ENCODE measurements at places on chromosomes 5 and 9.

DNA sequence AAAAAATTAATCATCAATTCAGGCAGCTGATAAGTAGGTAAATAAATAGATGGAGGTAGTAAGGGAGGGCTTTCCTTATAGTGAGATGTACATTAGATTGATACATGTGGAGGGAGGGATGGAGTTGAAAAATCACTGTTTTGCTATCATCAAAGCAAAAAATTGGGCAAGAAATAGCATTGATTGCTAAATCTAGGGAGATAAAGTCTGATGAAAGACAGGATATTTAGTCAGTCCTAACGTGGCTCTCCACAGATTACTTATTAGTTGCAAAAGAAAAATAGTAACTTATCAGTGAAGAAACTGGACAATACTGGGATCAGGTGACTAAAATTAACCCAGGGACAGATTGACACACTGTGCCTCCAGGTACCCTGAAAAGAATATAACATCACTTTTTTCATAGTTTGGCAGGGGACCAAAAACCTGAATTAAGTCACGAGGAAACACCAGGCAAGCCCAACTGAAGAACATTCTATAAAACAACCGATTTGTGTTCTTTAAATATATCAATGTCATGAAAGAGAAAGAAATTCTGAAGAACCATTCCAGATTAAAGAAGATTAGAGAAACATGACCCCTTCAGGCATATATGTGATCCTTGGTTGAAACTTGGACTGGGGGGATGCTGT, 27.1 kb upstream of the GOLPH3 start:
- no peak for DNase-seq

- no peak for DNase-seq
These were observed 108.5 kb upstream of the IQGAP2 start for GRCh38 chr5:76294573-76294972.

GRCh38 chr9:81538890-81539289, 150.5 kb downstream of the TLE1 start:
- DNase-seq, result no peak

DNA sequence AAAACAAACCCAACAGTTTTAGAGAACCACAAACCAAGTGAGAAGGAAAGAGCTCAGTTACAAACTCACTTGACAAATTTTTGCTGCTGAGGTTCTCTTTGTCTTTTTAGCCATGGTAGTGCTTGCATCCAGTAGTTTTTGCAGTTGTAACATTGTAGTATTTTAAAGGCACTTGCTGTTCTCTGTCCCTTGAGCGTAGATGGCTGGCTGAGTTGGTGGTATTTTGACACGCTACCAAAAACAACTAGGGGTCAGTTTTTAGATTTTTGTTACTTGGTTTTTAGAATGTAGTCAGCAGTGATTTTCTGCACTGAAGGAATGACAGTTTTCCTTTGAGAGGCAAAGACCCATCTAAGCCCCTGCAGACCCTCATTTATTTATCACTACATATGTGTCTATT, 58.0 kb downstream of the TLE4 start:
- no peak for DNase-seq

- DNase-seq, result no peak
These were observed 58.0 kb downstream of the SLC22A5 start for GRCh38 chr5:132427281-132428146.

- peak; percentile 6 for DNase-seq
These were observed 84.0 kb downstream of the COL5A1 start for GRCh38 chr9:134725605-134725940.

DNA sequence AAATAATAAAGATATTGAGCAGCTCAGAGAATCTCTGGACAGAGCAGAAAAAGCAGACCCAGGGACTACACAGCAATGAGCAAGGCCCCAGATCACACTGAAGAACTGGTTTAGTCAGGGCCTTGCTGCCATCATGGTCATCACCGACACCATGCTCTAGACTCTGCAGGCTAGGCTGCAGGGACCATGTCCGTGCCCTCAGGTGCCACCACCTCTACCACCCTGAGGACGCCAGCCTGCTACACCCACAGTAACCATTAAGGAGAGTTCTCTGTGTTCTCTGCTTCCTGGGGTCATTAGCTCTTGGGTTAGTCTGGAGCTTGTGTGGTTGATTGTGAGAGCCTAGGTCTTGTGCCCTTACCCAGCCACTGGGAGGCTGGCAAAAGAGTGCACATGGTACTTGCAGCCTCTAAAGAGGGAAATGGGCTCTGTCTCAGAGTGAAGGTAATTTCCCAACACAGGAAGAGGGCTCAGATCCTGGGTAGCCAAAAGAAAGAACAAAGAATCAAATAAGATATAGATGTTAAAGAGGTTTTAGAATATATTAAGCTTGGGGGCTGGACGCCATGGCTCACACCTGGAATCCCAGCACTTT, 31.9 kb upstream of the JADE2 start:
- DNase-seq, result no peak

DNA sequence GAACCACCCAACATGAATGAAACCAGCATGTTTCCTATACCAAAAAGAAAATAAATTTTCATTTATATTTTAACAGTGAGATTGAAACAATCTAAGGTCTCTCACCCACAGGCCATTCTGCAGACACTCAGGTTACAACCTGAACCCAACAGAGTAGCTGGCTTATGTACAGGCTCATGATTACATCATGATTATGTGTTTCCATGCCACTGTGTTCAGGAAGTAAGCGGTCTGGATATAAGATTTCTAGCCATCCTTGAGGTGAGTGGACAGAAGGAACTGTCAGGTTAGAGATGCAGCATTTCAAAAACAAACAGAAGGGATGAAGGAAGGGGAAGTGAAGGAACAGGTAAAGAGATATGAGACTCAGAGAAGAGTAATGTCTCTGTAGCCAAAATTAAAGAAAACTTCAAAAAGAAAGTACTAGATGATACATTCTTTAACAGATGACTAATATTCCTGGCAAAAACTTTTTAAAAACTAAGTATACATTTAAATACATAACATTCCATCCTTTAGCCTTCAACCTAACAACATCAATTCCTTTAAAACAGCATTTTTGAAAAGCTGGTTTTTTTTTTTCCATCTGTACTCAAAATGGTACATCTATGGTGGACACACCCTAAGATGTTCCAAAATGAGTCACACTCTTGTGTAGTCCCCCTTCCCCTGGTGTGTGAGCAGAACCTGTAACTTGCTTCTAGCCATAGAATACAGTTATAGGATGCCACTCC, 119.8 kb downstream of the LPAR1 start:
- no peak for DNase-seq

DNA sequence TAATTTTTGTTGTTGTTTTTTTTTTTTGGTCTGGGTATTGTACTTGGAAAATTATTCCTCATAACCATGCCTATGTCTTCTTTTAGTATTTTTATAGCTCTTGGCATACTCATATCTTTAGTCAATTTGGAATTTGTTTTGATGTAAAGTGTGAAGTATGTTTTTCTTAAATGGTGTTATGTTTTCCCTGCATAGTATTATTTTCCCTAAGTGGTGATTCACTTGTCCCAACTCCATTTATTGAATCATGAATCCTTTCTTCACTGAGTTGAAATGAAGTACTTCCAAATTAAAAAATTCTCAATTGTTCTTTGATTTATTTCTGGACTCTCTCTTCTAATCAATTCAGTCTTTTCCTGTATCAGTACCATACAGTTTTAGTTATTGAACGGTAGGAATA, 46.5 kb downstream of the POLK start:
- DNase-seq, result no peak

DNA sequence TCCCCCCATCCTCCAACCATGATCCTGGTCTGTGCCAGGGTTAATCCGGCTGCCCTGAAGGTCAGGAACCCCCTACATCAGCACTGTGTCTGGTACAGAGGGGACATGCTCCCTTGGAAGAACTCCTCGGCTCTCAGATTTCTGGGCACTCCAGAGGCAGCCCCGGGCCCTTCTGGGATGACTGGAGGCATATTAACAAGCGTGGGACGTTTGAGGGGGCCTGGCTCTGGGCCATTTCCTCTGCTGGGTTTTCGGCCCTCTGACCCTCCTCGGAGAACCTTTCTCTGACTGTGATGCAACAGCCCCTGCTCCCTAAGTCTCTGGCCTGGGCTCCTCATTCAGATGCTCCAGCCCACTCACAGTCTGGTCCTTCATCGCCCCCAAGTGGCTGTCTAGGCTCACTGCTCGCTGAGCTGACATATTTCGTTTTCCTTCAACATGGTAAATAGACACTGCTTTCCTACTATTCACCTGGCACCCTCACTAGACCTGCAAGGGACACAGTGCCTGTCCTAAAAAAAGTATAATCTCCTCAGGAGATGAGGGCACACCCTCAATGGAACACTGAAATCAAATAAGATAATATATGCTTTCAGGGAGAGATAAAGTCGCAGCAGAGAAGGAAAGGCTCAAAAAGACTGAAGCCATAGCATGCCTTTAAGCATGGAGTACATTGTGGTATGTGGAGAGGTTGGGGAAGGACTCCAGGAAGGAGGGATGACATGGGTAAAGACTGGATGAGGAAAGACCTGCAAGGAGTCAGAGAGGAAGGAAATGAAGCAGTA, 404.7 kb upstream of the TRPC7 start:
- DNase-seq, result peak; percentile 3

DNA sequence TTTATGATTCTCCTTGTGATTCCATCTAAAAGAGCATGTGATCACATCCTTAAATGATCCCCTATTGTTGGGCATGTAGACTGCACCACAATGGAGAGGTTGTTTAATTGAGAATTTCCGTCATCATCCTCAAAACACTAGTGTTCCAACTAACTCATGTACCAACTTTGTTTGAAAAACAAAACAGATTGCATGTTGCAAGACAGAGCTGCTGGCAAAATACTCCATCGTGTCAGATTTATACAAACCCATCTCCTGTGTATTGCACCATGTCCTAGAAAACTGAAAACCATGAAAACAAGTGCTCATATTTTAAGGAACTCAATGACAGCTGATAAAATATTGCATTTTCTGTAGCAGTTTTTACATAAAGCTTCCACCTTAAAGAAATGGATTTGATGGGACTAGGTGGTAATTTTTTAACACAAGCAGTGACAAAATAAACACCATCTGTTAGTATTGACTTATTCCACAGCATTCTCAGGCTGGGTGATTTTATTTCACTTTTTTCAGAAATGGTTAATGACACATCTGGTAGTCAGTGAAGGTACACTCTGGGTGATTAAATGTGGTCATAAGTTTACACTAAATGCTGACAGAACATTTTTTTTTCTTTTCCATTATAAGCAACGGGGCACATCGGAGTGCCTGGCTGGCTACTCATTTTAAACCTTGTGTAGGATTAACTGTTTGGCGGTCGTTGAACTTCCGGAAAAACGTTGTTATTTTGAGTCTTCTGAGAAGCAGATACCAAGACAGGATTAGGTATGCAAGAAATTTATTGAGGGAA, 602.9 kb upstream of the WWC1 start:
- DNase-seq, result no peak

DNA sequence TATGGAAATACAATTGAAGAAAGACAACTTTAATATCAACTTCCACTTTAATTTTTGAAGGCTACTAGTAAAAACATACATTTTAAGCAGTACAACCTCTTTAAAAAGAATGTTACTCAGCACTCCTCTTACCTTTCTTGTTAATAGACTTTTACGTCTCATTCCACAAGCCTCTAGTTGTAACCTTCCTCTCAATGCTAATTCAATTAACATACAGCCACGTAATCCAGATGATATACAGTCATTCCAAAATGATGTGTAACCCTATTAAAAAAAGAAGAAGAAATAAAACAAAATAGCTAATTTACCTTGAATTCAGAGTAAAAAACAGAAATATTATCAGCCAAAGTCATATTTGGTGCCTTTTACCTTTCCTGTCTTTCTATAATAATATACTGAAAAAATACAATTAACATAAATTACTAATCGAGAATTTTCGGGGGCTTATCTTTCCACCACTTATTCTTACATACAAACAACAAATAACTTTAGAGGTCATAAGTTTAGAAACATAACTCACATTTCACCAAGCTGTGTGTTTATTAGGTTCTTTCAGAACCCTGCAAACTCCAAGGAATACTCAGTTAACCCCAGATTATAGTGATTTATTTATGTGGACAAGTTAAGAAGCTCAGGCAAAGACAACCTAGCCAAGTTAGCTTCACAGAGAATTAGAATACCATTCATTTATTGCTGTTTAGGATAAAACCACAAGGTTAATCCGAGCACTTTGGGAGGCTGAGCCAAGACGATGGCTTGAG, 30.3 kb downstream of the GOLPH3 start:
- no peak for DNase-seq

- no peak for DNase-seq
These were observed 54.3 kb downstream of the NUP214 start for GRCh38 chr9:131179561-131180219.

- DNase-seq, result no peak
These were observed 4.7 kb downstream of the EGFL7 start for GRCh38 chr9:136667214-136667939.

GRCh38 chr9:38343552-38343951, 49.0 kb upstream of the ALDH1B1 start:
- no peak for DNase-seq

DNA sequence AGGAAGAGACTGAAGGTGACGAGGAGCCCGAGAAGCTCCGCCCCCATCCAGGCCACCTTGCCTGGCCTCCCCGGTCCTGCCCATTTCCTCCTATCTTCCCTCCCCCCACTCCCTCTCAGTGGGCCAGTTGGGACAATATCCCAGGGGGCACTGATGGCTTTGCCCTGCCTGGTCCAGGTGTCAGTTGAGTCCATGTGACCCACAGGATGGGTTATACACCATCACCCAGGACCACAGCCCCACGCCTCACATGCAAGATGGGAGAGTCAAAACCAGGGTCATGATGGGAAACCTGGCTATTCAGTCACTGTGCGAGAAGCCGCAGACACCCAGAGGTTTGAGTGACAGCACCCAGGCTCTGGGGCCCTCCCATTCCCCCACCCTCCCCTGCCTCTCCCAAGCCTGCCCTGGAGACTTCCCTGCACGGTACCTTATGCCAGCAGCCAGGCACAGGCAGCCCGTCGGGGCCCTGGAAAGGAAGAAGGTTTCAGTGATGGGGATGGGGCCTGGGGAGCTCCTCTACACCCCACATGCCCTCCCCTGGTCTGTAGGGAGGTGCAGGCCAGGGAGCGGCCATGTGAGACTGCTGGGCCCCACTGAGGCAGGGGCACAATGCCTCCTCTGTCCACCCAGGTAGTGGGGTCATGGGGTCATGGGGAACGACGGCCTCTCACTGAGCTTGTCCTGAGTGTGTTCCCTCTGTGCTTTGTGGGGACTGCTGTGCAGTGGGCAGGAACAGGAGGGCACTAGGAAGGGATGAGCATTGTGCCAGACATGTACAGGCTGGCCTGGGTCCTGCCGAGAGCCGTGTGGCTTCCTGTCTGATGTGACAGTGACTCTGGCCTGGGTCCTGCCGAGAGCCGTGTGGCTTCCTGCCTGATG, 6.3 kb upstream of the PHYKPL start:
- DNase-seq, result no peak

DNA sequence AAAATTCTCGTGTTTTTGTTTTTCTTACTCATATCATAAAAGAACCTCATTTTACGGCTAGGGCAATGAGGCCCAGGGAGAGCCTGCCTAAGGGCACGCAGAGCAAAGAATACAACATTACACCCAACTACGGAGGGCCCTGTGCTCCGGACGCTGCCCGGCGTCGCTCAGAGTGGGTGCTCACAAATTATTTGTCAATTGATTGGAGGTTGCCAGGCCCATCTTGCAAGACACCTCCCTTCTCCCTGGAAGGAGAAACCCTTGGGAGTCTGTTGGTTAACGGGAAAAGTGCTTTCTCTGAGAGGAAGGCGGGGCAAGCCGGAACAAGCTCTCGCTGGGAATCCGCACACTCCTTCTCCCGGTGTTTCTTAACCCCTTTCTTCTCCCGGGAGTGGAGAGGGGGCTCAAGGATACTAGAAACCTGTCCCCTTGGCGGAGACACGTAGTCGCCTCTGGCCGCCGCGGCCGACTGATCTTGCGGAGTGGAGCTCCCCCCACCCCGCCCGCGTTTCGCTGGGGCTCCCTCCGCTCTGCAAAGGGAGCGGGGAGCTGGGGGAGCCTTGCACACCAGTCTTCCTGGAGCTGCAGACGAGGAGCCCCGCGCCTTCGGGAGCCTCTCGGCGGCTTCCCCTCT, 599.3 kb upstream of the SGCD start:
- no peak for DNase-seq

All from stimulated activated naive B cell treated with anti-CD40 and anti-IgM and Interleukin-4, amounts not matched to agents 10 μg/mL and 1 μg/mL and 100 μg/mL, for 72 hours (primary cell).